ENCODE measurements at places on chromosomes 4 and X.
A peak's percentile ranks its signal among the peaks of the same experiment; 100 is the strongest.

- no peak for DNase-seq
Measured at GRCh38 chrX:149453906-149454822, 50.9 kb downstream of the IDS start.

DNA sequence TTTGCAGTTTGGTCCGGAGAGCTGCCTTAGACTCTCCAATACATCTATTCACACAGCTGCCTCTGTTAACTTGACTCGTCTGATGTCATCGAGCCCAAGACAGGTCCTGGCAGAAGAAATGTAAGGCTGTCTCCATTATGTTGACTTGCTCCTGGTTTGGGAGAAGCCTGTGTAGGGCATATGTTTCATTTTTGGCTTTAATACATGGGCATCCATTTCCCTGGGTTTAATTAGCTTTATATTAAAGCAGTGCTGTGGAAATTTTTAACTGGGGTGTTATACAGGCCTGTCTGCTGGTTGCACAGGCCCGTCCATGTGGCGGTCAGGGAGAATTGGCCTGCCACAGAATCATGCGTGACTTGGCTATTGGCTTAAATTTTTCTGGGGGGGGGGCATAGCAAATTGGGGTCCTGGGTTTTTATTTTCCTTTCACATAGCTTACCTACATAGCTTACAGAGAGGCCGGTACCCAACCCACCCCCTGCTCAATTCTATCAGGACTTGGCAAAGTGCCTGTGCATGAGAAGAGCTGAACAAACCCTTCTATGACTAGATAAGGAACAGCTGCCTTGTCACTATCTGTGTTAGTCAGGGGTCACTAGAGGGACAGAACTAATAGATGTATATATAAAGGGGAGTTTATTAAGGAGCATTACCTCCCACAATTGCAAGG is 123.5 kb upstream of the WDR1 start:
- no peak for DNase-seq

DNA sequence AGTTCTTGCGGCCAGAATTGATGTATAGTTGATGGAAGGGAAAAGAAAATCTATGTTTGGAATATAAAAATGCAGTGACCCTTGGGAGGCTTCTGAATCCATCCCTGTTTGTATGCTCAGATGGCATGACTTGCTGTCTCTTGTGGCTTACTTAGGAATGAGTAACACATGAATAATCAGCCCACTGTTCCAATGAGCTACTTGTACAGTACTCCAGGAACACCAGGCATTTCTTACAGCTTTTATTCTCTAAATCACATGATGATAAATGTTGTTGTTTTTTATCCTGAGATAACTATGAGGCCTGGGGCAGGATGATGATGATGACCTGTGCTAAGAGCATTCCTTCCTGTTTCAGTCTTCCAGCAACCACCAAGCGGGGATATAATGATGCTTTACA is 18.9 kb downstream of the TMPRSS11E start:
- DNase-seq = peak; percentile 84

DNA sequence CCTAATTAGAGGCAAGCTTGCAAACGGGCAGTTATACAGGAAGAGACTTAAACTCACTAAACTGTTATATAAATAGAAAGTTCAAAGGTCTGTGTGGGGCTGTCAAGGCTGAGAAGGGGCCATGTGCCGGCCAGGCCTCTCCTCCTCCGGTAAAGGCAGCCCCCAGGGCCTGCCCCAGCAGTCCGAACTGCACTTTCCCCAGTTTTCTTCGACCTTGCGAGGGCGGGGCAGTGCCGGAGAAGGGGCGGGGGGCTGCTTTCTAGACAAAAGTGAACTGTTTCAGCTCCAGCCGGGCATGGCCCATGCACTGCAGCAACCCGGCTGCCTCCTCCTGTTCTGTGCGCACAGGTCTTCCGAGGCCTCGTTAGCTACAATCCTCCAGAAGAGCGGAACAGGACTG is 4.1 kb downstream of the AFF2 start:
- DNase-seq = no peak

DNA sequence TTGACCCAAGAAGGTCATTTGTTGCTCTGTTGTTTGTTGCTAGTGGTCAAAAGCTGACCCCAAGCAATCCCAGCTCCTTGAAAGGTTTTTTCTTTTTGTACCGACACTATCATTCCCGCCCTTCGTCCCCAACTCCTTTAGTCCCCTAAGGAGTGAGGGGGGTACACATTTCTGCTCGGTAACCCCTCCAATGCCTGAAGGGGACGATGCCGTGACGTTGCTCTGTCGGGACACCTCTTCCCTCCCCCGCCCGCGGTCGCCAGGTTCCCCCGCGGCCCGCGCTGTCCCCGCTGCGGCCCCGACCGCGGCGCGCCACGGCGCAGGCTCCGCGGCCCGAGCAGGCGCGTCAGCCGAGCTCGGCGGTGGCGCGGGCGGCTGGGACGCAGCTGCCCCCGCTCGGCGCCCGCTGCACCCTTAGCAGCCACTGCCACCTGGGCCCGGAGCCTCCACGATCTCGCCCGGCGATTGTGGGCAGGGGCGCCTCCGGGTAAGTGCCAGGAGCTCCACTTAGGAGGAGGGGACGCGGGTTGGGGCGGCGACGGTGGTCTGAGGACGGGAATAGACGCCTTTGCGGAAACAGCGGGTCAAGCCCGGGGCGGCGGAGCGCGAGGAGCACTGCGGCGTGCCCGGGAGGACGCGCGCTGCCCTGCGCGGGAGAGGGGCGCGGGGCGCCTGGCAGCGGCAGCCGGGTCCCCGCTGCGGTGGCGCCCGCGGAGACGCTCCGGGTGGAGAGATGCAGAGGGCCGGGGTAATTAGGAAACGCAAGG is at the start of gene GLRB:
Gene GLRB, plus strand, starts transcription at position 340 of the 767 bp plus-strand sequence. CDS start 1,875 bp downstream, outside the sequence.
- DNase-seq = no peak

DNA sequence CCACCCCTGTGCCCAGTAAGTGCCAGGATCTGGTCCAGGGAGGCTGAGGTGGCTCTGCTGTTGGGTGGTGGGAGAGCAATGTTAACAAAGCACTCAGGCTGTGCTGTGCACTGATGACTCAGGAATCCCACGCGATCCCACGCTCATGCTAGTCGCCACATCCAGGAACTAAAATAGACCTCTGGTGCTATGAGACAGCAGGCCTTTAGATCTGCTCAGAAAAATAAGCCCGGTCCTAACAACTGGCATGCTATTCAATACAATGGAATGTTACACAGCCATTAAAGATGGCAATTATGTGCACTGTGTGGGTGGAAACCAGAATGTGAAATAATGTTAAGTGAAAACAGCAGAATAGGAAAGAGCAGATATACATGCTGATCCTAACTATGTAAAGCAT is 26.0 kb downstream of the ARL13A start:
- DNase-seq = peak; percentile 88

GRCh38 chr4:109319156-109319555 is 16.7 kb upstream of the COL25A1 start:
- no peak for DNase-seq

DNA sequence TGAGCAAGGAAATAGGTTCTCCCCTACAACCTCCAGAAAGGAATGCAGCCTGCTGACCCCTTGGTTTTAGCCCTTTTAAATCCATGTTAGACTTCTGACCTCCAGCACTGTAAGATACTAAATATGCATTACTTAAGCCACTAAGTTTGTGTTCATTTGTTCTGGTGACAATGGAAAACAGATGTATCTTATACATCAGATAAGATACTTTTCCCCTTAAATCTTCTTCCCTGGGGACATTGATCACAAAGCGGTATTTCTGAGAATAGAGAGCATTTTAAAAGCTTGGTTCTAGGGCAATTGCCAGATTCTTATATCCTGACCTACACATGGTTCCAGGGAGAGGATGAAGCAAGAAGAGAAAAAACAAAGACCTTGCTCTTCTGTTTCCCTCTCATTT is 6.5 kb upstream of the TMEM184C start:
- peak; percentile 9 for DNase-seq

GRCh38 chr4:70651864-70652506 is 14.3 kb downstream of the JCHAIN start:
- DNase-seq = peak; percentile 43

DNA sequence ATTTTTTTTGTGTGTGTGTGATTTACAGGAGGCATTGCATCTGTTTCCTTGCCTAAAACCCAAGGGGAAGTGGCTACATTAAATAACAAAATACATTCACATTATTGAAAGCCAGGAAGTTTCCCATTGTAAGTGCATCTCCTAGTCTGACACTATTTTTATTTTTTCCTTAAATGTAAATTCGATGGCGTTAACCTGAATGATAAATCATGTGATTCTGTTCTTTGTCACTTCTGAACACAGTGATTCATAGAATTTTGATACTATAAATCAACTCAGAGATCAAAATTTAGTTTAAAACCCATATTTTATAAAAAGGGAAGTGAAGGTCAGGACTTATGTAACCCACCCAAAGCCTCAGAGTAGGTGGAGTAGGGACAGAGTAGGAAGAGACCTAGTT is 258.1 kb downstream of the GABRG1 start:
- DNase-seq = no peak
